ENCODE measurements at places on chromosomes 4 and X. TPM values are rescaled to one million over a fixed set of nuclear protein-coding genes. Genes with fewer than 3 reads are reported as not detected.

The COX7B2 gene
- total RNA-seq: not detected

- H3K27ac ChIP-seq: no peak overlapping the region
- DNase-seq: no peak
- H3K27me3 ChIP-seq: peaks cover 12% of the 10 kb centered on the region
- H3K36me3 ChIP-seq: no peaks in the 10 kb centered on the region
- H3K4me1 ChIP-seq: no peaks in the 10 kb centered on the region
- no peak overlapping the region for H3K4me3 ChIP-seq
Measured at GRCh38 chr4:89258506-89258905, 49.1 kb downstream of the GPRIN3 start.

DNA sequence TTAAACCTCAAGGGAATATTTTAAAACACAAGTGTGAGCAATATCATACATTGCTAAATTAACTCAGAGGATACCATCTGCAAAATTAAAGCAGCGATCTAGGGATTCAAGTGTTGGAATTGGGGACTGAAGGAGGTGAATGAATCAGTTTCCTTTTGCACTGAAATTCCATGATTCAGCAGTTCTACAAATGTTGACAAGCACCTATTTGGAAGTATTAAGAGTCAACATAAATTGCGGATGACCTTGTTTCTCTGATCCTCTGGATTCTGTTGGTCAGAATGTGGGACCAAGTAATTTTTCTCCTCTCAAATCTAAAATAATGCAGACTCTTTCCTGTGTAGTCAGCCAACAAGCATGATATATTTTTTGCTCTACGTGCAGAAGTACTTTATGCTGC is 78.8 kb downstream of the LDB2 start:
- no peaks in the 10 kb centered on the region for H3K36me3 ChIP-seq
- no peak for DNase-seq
- no peak overlapping the region for H3K27ac ChIP-seq
- H3K27me3 ChIP-seq: no peaks in the 10 kb centered on the region

The PAGE2 gene
- total RNA-seq: not detected

The SCOC gene
- 57.9 TPM for total RNA-seq

DNA sequence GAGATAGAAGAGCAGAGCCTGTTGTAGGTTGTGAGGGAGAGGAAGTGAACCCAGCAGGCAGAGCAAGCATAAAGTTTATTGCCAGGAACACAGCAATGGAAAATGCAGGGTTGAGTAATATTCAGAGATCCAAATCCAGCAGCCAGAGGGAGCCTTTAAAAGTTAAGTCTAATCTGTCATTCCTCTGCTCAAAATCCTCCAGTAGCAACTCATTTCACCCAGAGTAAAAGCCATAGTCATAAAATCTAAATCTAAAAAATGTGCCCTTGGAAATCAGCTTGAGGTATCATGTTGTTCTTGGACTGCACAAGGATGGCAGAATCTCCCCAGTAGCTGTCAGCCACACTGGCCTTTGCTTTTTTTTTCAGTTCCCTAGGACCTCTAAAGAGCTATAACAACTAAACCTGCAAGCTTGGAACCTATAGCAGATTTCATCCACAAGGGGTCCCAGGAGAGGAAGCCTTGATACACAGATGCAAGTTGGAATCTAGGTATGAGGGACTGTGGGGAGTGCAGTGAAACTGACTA is 62.9 kb upstream of the FRAS1 start:
- no peak overlapping the region for H3K27ac ChIP-seq
- peaks cover 2% of the 10 kb centered on the region for H3K4me1 ChIP-seq
- H3K27me3 ChIP-seq: peaks cover 2% of the 10 kb centered on the region
- peak; percentile 48 for DNase-seq

- H3K4me1 ChIP-seq: no peaks in the 10 kb centered on the region
- no peak overlapping the region for H3K27ac ChIP-seq
- DNase-seq: no peak
- H3K27me3 ChIP-seq: no peaks in the 10 kb centered on the region
- H3K4me3 ChIP-seq: no peak overlapping the region
Measured at GRCh38 chr4:30863021-30863420, 142.9 kb downstream of the PCDH7 start.
